ENCODE measurements at places on chromosomes 3 and 15.

- DNase-seq: no peak
These were observed 41.3 kb downstream of the MEIS2 start for GRCh38 chr15:37059086-37059485.

DNA sequence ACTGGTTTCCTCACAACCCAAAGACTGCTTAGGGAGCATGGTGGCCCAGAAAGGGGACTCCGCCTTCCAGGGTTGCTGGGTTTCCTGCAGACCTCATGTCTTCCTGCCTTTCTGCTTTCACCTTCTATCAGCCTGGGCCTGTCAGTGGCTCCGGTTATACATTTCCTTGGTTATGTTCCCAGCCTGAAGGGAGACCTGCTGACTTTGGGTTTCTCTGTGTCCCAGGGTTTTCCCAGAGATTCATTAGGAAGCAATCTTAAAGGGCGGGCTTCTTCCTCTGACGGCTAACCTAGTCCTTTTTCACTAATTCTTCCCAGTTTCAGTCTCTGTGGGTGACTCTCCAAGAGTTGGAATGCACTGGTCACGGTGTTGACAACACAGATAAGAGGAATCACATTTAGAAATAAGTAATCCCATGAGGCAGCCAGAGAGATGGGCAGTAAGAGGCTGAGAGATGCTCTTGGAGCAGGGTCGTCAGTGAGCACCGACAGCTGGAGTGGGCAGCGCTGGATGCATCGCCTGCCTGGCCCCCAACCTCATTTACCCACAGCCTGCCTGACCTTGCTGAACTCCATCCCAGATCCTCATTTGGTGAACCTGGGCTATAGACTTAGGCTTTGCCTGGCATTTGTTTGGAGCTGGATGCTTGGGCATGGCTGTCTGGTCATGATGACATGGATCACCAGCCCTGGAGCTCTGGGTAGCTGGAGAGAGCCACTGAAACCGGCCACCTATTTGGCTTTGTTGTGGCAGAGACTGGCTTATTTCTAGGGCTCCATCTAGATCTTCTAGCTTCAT, 10.0 kb upstream of the EHD4 start:
- DNase-seq: no peak

DNA sequence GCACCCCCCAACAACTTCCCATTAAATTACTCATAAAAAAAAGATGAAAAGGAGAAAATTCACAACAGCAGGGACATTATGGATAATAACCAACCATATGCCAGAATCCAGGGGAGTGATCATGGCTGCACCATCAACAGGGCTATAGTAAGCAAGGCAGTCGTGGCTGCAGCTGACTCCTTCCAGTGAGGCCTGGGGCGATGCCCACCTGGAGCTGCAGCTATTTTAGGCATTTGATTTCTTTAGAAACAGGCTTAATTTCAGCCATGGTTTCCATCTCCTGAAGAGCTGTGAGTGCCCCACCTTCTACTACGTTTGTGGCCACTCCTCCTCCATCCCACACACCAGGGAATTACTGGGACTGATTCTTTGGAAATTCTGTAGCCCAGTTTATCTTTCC, 84.0 kb downstream of the MINAR1 start:
- DNase-seq: no peak

GRCh38 chr3:128376516-128376915, 90.2 kb downstream of the DNAJB8 start:
- no peak for DNase-seq

GRCh38 chr3:106759731-106760130, 617.5 kb upstream of the CCDC54 start:
- DNase-seq: no peak

GRCh38 chr3:39919281-39919680, 109.9 kb downstream of the MYRIP start:
- no peak for DNase-seq

GRCh38 chr3:192038726-192039125, 577.8 kb downstream of the PYDC2 start:
- no peak for DNase-seq

DNA sequence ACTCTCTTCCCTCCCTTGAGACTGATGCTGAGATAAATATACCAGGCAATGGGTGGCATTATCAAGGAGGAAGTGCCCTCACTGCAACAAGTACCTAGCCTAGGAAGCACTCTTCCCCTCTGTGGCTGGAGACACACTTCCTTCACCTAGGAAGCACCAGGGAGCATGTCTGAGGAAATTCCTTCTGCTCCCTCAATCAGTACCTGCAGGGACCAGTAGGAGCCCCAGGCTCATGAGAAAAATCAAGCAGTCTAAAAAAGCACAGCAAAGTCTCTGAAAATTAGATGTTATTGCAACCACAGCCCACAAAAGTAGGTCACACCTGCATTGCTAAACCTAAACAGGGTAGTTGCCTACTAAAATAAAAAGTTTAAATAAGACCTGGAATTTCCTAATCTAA, 78.2 kb upstream of the TRPM1 start:
- no peak for DNase-seq

GRCh38 chr3:186788482-186789370, 5.3 kb downstream of the EIF4A2 start:
- no peak for DNase-seq

DNA sequence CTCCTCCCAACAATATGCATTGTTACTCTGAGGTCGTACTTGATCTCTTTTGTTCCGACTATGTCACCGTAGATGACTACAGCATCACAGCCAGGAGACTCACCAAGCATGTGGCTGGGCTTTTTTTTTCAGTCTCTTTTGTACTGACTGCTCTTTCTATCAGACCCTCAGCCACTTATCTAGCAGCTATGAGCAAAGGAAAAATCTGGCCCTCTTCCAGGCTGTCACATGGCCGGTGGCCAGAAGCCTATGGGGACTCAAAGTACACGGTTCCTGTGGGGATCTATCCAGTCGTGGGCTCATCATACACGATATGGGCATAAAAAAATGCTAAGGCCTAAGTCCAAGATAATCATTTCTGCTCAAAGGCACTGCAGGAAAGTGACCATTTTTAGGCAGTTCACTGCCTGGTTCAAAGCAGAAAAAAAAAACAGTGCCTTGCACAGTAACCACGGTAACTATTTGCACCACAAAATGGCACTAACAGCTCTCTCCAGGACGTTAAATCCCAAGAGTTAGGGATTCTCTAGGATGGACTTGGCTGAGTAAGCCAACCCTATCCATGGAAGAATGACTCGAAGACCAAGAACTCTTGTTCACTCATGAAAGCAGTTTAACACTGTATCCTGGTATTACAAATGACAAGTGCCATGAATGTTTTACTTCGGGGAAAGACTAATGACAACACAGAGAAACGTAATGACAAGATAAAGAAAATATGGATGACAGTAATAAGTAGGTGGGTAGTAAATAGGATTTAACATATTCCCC, 50.3 kb downstream of the SHQ1 start:
- DNase-seq: no peak

GRCh38 chr3:150035910-150036612, 65.4 kb upstream of the PFN2 start:
- no peak for DNase-seq

- DNase-seq: no peak
These were observed 359.8 kb upstream of the C2CD4B start for GRCh38 chr15:62524848-62525247.

DNA sequence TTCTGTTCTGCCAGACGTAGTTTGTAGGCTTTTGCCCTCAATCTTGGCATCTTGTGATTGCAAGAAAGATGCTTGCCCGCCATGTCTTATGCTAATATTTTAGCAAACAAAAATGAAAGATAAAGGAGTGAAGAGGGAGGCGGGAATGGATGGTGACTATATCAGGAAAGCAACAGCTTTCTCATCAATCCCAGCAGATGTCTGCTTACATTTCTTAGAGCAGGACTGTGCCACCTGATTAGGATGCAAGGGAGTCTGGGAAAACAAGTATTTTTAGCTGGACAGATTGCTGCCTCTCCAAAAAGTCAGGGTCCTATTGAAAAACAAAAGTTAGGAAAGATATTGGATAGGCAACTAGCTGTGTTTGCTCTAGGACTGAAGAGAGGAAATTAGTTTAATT, 34.6 kb upstream of the DPH6 start:
- DNase-seq: no peak

DNA sequence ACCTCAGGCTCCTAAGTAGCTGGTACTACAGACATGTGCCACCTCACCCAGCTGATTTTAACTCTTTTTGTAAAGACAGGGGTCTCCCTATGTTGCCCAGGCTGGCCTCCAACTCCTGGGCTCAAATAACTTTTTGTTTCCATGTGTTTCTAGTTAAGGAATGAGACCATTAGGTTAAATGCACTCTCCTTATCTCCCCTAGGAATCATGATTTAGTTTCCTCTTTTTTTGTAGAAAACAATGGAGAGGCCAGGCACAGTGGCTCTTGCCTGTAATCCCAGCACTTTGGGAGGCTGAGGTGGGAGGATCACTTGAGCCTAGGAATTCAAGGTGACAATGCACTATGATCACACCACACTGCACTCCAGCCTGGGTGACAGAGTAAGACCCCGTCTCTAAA, 198.8 kb upstream of the C2CD4B start:
- no peak for DNase-seq

GRCh38 chr3:147397875-147398812, 8.2 kb downstream of the ZIC4 start:
- no peak for DNase-seq

GRCh38 chr15:78634210-78635145, 6.5 kb downstream of the CHRNB4 start:
- DNase-seq: no peak

GRCh38 chr3:119235151-119235550, 5.5 kb downstream of the B4GALT4 start:
- DNase-seq: no peak

GRCh38 chr3:167780214-167780883, 44.8 kb downstream of the SERPINI1 start:
- DNase-seq: no peak

- DNase-seq: no peak
These were observed 70.6 kb downstream of the VPS13C start for GRCh38 chr15:61989667-61990066.

DNA sequence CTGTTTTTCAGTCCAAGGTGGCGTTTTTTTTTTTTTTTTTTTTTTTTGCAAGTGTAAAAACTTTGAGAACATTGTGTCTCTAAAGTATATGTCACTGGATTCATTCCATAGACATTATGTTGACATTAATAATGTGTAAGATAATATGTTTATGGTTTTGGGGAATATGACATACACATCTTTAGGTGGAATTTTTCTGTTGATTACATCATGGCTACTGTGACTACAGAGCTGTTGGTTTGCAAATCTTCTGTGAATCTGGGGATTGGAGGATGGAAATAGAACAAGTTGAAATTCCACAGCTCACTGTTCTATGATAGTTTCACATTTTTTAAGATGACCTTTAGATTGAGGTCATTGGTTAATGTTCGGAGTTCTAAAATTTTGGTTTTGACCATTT, 24.4 kb upstream of the PLSCR2 start:
- no peak for DNase-seq

- DNase-seq: no peak
These were observed 315.4 kb upstream of the LMCD1 start for GRCh38 chr3:8186213-8186612.

- DNase-seq: no peak
These were observed 39.8 kb downstream of the TUBGCP4 start for GRCh38 chr15:43410572-43411214.

DNA sequence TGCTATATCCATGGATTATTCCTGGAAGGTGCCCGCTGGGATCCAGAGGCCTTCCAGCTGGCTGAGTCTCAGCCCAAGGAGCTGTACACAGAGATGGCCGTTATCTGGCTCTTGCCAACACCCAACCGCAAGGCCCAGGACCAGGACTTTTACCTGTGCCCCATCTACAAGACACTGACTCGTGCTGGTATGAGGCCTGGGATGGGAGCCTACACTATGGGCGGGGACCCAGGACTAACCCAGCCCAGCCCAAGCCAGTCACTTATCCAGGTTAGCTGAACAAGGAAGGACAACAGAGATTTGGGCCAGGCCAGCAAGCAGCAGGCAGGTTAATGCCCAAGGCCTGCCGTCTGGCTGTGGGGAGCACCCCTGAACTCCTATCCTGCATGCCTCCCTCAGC, 45.3 kb downstream of the SEMA3G start:
- DNase-seq: peak; percentile 38

- no peak for DNase-seq
These were observed 11.9 kb downstream of the GTPBP8 start for GRCh38 chr3:113002679-113003078.

DNA sequence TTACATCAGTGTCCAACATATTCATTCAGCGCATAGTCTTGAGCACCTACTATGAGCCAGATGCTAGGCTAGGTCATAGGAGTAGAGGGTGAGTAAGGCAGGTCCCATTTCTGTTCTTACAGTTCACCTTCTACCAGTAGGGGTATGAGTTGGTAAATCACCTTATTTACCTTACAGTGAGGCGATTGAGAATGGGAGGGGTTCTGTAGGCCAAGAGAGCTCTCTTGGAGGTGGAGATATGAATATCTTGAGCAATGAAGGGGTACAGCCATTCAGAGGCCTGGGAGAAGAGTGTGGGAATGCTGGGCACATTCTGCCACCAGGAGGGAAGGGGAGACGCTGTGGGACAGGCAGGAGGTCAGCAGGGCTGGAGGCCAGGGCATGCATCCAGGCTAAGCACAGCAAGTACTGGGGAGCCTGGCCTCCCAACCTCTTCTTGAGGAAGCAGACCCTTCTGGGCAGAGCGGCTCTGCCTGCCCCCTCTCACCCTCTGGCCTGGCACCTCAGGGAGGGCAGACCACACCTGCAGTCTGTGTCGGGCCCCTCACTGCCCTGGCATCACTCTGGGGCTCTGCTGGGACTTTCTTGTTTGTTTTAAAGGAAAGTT, 123.4 kb downstream of the EEFSEC start:
- DNase-seq: no peak

- peak; percentile 35 for DNase-seq
These were observed at the start of gene CORO2B for GRCh38 chr15:68578980-68579935. CORO2B (plus strand) TSS chr15:68578993; CDS start chr15:68579263, 270 bp downstream.

DNA sequence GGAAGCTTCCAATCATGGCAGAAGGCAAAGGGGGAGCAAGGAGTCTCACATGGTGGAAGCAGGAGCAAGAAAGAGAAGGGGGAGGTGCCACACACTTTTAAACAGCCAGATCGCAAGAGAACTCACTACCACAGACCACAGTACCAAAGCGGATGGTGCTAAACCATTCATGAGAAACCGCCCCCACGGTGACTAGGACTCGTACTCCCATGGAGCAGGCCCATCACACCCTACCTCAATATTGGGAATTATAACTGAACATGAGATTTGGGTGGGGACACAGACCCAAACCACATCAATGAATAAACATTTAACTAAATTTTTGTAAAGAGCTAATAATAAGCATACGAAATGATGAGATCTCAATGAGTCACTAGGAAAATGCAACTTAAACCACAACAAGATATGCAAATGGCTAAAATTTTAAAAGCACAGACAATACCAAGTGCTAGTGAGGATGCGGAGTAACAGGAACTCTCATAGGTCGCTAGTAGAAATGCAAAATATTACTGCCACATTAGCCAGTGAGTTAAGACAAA, 10.0 kb downstream of the MRPS25 start:
- no peak for DNase-seq

Measured in mucosa of descending colon (tissue), 3 donors.